ENCODE measurements at places on chromosomes 5 and 9. TPM values are rescaled to one million over a fixed set of nuclear protein-coding genes. Genes with fewer than 3 reads are reported as not detected.

DBH gene
- total RNA-seq = not detected

C6 gene
- 0.67 TPM for total RNA-seq

DNA sequence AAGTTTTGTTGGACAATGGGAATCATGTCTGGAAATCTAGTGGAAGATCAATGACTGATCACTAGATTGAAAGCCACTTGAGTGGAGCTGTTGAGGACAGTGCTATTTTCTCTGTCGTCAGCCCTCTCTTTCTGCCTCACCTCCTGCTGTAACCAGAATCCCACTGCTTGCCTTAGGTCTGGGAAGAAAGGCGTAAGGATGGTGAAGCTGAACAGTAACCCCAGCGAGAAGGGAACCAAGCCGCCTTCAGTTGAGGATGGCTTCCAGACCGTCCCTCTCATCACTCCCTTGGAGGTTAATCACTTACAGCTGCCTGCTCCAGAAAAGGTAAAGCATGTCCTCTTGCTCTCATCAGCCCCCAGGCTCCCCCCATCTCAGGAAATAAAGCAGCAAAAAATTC, 1.1 kb downstream of the NSG2 start:
- DNase-seq = no peak

GRCh38 chr5:62309107-62309506, 3.1 kb downstream of the KIF2A start:
- no peak for DNase-seq

DNA sequence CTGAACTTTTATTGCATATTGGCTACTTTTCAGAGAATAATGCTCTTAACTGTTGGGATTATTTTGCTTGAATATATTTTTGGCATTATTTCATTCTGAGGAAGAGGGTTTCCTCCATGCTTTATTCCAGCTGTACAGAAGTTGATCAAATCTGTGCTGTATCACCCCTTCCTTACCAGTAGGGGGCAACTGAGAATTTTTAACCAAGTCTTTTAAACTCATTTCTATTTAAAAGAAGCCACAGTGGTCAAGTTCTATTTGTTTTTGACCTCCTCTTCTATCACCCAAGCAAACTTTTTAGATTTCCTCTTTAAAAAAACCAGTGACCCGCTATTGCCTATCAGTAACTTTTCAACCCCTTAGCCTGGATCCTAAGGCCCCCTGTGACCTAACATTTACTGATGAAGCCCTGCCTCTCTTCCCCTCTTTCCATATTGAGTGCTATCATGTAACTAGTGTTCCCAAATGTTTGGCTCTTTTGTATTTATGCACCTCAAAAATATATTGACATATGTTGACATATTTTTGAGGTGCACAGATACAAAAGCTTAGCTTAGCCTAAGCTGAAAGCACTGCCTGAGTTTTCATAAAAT, 80.6 kb downstream of the FBXO4 start:
- no peak for DNase-seq

DNA sequence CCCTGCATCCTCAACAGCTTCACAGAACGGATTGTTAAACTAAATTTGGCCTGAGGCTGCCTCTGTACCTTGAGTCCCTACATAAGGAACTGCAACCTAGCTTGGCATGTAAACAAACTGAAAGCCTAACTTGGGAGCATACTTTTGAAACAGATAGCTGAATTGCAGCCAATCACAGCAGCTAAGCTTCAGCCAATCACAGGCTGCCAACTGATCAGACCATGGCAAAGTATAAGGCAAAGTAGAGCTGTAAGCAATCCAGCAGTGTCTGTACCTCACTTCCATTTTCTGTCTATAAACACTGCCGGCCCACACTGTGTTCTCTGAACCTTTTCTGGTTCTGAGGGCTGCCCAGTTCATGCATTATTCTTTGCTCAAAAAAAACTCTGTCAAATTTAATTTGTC, 8.9 kb upstream of the ZNF483 start:
- DNase-seq = no peak

DNA sequence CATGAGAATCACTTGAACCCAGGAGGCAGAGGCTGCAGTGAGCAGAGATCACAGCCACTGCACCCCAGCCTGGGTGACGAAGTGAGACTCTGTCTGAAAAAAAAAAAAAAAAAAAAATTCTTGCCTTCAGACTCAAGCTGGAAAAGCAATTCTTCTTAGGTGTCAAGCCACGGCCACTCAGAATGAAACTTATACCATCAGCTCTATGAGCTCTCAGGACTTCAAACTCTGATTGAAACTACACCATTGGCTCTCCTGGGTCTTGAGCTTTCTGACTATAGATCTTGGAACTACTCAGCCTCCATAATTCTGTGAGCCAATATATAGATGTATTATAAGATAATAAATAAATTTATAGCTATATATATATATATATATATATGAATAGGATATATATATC, 12.9 kb upstream of the FGF10 start:
- no peak for DNase-seq

DNA sequence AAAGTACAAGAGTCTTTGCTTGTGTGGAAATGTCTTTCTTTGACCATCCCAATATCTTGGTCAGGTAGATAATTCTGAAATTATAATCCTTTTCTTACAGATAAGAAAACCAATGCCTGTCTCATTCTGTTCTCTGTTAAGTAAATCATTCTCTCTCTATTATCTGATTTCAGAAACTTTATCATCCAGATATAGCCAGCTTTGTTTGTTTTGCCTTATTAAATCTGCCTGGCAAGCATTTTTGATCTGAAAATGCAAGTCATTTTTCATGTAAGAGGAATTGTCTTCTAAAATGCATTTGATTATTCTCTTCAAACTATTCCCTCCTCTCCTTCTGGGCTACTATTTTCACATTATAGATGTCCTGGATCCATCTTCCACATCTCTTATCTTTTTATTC, 625.5 kb downstream of the CCDC171 start:
- no peak for DNase-seq

DNA sequence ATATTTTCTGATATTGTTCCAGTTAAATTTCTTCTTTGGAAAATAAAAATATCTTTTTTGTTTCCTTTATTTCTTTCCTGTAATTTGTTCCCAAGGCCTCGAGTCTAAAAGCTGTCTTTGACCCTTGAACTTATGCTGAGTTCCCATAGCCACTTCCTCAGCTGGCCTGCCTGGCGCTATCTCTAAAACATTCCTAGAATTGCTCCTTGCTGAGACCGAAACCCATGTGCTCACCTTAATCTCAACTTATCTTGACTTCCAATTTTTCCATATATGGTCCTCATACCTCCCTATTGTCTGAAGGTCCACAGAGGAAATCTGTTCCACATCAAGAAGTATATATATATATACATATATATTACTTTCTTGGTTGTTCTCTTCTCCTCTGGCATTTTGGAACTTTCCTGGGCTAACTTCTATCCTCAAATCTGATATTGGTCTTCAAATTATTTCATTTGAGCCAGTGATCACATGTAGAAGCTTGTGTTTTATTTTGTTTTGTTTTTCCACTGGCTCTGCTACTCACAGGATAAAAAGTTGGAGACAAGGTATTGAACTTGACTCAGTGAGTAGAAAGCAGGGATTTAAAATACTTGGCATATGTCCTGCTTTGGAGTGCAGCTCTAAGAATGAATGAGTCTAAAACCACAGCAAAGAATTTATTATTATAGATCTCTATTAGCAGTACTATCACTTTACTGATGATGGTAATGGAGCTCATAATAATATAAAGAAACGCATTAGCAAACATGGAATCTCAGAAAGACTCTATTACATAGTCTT, 45.2 kb downstream of the ENC1 start:
- no peak for DNase-seq

- DNase-seq = no peak
Observed at GRCh38 chr5:137842296-137842695, 25.4 kb upstream of the MYOT start.

- no peak for DNase-seq
Observed at GRCh38 chr9:12230708-12231107, 462.5 kb upstream of the TYRP1 start.

Data from esophagus squamous epithelium (tissue), 5 donors.